Stimulated activated CD8-positive, alpha-beta memory T cell treated with anti-CD3 and anti-CD28 coated beads, Interleukin-2, amount 100 ng/mL, for 48 hours (primary cell): ENCODE measurements at places on chromosomes 12 and 14.

DNA sequence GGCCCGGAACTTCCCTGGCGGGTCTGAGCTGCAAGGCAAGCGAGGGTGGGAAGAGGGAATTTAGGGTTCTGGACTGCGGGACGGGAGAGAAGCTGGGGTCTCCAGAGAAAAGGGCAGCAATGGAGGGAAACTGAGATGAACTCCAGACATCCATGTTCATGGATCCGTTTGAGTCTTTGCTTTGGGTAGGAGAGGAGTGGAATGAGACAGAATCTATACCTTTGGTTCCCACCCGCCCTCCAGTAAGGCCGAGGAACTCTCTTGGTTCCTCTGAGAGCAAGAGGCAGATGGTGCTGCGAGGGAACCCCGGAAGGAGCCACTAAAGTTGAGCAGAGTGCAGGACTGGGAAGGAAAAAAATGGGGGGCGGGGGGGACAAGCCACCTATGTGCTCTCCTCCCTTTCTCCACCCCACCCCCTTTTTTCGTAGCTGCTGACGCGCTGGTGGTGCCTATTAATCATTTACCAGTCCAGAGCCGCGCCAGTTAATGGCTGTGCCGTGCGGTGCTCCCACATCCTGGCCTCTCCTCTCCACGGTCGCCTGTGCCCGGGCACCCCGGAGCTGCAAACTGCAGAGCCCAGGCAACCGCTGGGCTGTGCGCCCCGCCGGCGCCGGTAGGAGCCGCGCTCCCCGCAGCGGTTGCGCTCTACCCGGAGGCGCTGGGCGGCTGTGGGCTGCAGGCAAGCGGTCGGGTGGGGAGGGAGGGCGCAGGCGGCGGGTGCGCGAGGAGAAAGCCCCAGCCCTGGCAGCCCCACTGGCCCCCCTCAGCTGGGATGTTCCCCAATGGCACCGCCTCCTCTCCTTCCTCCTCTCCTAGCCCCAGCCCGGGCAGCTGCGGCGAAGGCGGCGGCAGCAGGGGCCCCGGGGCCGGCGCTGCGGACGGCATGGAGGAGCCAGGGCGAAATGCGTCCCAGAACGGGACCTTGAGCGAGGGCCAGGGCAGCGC, 1.2 kb downstream of the SSTR1 start:
- DNase-seq = no peak

DNA sequence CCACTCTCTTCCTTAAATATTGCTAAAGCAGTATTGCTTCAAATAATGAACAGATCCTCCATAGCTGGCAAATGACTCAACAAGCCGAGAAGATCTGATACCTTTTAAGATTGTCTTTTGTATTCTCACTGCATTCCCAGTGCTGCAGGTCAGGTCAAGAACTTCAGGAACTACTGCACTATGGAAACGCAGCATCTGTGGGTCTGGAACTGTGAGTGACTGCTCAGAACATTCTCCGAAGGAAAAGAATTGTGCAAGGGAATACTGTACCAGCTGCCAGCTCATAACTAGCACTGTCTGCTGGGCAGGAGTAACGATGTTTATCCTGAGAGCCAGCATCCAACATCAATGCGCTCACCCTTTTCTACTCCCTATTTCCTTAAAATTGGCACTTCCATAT, 348.0 kb upstream of the SOX5 start:
- DNase-seq = no peak

DNA sequence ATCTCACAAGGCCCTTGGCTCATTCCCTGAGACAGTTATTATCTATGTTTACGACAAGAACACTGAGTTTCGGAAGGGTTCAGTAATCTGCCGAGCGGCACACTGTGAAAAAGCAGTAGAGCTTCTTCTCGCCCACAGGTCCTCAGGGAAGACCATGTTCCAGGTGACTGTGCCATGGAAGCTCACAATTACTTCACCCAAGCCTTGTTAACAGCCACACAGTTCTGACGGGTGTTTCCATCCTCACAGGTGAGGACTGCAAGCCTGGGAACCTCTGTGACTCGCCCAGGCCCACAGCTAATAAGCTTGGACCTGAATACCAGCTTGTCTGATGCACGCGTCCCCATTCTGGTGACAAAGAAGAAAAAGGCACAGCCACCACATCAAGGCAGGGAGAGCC, 15.4 kb downstream of the SETD3 start:
- no peak for DNase-seq

DNA sequence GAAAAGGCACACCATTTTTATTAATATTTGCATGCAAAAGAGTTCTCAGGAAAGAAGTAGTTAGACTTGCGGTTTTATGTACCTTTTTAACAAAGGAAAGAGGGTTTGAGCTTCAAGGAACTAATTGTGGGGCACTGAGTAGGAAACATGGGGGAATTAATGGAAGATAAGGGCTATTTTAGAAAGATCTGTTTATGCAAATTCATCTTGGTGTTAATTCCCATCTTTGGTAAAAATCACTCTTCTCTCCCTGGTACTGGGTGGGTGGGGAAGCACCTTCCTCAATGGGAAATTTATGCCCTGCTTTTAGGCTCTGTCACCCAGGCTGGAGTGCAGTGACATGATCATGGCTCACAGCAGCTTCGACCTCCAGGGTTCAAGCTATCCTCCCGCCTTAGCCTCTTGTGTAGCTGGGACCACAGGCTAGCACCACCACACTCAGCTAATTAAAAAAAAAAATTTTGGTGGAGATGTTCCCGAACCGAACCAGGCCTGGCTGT, 30.1 kb upstream of the RESF1 start:
- DNase-seq = no peak

DNA sequence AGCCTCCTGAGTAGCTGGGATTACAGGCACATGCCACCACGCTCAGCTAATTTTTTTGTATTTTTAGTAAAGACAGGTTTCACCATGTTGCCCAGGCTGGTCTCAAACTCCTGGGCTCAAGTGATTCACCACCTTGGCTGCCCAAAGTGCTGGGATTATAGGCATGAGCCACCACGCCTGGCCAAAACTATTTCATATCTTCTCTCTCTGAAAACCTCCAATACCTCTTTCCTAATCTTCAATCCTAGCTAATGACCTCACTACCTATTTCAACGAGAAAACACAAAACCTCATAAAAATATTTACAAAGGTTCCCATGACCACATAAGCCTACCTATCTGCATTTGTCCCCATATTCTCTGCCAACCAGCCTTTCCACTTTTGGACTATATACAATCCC, 32.3 kb upstream of the ANKS1B start:
- no peak for DNase-seq

DNA sequence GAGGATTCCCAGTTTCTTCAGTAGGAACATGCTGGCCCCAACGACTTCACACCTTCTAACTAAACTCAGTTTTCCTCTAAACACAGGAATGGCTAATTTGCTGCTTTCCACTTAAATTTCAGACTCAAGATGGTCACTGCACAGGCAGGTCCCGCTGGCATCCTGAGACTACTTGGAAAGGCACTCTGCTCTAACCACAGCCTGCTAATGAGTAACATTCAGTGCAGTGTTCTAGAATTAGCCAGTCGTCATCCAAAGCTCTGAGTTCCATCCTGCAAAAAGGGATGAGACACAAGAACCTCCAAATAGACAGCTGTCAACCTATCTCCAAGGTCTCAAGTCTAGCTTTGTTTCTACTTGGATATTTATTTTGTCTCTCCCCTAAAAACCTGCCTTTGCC, 6.0 kb downstream of the CCDC92 start:
- DNase-seq = no peak
